ENCODE measurements at places on chromosomes 6 and 20. TPM values are rescaled to one million over a fixed set of nuclear protein-coding genes. Genes with fewer than 3 reads are reported as not detected.
A peak's percentile ranks its signal among the peaks of the same experiment; 100 is the strongest.

ADA gene
- 165 TPM for total RNA-seq

TAF11 gene
- 13.9 TPM for total RNA-seq

SPAG4 gene
- 39.7 TPM for total RNA-seq

DNA sequence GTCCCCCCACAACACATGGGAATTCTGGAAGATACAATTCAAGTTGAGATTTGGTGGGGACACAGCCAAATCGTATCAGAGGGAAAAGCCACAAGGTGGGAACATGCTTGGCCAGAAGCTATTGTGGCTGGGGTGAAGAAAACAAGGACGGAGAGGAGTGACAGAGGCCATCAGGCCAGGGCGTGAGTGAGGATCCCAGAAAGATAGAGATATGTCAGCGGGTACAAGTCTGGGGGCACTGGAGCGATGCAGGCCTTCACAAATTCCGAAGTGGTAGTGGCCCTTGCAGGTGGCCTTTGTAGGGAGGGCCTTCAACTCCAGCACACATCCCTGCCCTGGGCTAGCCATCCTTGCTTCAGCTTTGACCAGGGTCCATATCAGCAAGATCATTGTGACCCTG, 159.1 kb downstream of the BCAS1 start:
- DNase-seq: no peak

DNA sequence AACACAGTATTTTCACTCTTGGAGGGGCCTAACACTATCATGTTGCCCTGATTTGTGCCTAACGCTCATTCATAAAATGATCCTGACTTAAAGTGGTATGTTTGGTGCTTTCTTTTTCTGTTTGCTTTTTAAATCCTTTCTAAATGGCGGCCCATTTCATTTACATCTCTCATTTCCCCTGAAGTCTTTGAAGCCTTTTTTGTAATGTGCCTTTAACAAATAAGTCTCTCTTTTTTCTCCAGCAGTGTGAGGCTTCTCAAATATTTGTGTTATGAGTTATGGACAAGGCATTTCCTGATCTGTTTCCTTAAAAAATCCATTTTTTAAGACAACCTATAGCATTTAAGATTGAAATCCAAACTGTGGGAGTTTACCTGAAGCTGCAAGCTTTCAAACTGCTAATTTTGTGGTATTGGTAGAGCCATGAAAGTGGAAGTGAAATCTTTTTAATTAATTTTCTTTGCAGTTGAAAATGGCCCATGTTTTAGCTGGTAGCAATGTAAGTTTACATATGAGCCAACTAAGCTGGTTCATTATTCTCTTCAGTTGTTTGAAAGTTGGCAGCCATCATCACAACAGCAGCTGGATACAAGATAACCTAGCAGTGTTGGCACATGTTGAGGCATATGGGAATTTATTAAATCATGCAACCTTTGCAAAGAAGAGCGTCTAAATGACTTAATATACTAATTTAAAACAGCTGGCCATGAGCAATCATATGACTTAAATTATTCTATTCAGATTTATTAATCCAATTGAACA, 469.7 kb downstream of the CDKAL1 start:
- peak; percentile 55 for DNase-seq

GRCh38 chr6:30537931-30538330, 18.4 kb downstream of the GNL1 start:
- no peak for DNase-seq

- no peak for DNase-seq
Measured at GRCh38 chr6:144447472-144447871, 162.3 kb downstream of the UTRN start.

Measured in stomach (tissue), 19 donors.